ENCODE measurements at places on chromosomes 5 and 9.

DNA sequence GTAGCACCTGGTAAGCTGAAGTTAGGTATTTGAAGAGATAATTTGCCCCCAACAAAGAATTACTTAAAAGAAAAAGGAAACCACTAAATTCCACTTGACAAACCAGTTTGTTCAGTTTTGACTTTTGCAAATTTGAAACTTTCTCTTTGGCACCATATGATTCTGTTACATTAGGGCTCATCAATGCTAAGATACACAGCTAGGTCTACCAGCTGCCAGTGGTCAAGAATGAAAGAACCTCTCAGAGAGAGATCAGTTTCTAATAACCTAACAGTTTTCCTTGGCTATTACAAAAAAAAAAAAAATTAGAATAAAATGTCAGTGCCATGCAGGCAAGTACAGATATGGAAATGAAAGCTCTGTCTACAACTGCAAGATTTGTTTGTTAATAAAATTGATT is 92.3 kb downstream of the CAAP1 start:
- no peak for DNase-seq

DNA sequence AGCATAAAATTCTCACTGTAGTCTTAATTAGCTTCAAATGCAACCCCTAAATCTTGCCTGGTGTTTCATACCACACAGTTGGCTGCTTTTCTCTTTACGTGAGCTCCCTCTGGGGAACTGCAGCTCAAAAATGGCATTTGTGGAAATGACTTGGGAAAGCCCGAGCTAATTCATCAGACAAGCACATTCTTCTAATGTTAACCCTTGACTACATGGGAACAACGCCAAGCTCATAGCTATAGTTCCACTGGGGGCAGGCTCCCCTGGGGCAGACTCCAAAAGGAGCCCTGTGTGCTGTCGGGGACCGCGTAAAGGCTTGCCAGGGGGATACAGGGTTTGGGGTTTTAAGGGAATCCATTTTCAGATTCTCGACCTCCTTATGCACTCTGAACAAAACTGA is 301.4 kb upstream of the DAP start:
- DNase-seq = no peak

GRCh38 chr5:176438959-176439757 is 9.0 kb upstream of the FAF2 start:
- DNase-seq = no peak

DNA sequence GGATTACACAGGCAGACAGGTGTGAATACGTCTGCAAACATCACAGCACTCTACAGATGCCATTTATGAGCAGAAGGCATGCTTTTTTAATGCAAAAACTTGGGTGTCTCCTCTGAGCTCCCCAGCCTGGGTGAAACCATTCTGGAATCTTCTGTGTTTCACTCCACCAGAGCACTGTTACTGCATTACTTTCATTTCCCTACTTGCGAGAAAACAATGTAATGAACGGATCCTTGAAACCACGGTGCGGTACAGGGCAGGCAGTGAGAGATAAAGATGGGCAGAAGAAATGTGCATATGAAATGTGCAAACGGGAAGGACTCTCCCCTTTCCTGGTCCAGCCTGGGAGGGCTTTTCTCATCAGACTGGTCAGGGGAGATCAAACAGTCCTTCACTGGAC is 584.3 kb upstream of the KLF4 start:
- no peak for DNase-seq

GRCh38 chr5:83608122-83608521 is 112.5 kb downstream of the HAPLN1 start:
- DNase-seq = no peak

DNA sequence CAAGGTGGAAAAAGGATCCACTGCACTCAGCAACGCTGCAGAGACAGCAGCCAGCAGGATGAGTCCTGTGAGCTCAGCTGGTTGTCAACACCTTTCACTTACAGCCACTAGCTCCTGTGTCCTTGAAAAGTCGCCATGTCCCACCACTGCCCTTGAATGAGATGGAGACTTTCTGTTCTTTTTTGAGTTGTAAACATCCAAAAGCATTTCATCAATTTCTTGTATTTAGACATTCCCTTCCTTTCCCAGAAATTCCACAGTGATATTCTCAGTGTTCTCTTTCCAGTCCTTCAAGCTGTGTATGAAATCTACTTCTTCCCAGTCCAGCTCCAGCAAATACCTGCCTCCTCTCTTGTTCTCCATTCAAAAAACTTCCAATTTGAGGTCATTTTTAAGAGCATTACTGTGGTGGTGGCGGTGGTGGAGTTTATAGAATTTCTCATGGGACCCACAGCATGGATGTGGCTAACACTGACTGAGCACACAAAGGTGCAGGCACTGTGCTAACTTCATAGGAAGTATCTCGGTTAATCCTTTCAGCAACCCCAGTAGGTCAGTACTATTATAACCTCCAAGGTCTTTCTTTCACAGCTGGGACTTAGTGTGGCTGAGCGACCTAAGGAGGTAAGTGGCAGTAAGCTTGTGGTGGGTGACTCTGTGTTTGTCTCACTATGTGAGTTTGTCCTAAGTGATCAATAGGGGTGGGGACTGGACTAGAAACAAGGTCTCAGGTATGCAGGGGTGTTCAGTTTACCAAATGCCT is 15.0 kb upstream of the GPX3 start:
- no peak for DNase-seq

DNA sequence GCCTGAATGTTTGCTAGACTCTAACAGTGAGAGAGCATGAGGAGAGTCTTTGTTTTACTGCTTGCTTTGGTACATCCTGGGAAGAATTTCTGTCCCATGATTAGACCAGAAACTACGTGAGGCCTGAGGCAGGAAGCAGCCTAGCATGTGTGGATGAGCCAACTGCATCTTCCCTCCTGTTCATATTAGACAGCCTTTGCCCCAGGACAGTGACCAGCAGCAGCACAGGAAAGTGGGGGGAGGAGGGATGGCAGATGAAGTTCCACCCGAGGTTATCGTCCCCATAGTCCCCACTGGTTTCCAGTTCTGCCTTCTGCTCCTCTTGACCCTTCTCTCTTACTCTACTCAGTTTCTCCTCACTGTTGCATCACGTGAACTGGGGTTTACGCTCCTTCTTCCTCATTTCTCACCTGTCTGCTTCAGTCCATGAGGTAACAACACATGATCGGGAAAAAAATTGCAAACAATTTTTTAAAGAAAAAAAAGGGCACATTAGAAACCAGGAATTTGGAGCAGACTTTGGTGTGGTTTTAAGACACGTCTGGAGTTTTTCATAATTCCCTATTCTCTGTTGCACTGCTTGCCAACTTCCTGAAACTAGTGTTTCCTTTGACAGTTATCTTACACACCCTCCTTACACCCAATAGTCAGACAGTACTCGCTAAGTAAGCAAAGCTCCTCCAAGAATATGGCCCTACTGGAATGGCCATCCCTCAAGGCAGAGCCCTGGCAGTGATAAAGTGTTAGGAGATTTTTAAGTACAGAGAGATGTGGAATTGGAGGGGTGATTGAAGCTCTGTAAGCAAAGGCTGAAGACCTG is 84.1 kb downstream of the SNX18 start:
- DNase-seq = no peak

GRCh38 chr5:101364469-101364868 is 461.4 kb upstream of the ST8SIA4 start:
- no peak for DNase-seq

GRCh38 chr5:20575571-20575970 is 587.6 kb upstream of the CDH18 start:
- DNase-seq = no peak

- no peak for DNase-seq
Measured at GRCh38 chr9:77933019-77933418, 98.6 kb downstream of the GNAQ start.
